ENCODE measurements at places on chromosomes 3 and 15. TPM values are rescaled to one million over a fixed set of nuclear protein-coding genes. Genes with fewer than 3 reads are reported as not detected.

OIP5 gene
- total RNA-seq, result 15.0 TPM

KLHL6 gene
- not detected for total RNA-seq

MB21D2 gene
- 5.2 TPM for total RNA-seq

IGSF11 gene
- 5.6 TPM for total RNA-seq

SEMA5B gene
- 0.21 TPM for total RNA-seq

HRG gene
- total RNA-seq, result not detected

DISP2 gene
- 1.9 TPM for total RNA-seq

UNC13C gene
- not detected for total RNA-seq

CHRFAM7A gene
- 7.5 TPM for total RNA-seq

BMF gene
- 1.1 TPM for total RNA-seq

SCN11A gene
- not detected for total RNA-seq

CX3CR1 gene
- total RNA-seq, result not detected

TEX264 gene
- 69.0 TPM for total RNA-seq

All from A549 treated with CORT108297 at 1 μM for 4 hours (cell line).